NCI-H146 (cell line): ENCODE measurements at places on chromosomes 16 and 17.

- DNase-seq: peak; percentile 32
Observed at GRCh38 chr17:28326114-28326513, 7.1 kb downstream of the TMEM97 start.

DNA sequence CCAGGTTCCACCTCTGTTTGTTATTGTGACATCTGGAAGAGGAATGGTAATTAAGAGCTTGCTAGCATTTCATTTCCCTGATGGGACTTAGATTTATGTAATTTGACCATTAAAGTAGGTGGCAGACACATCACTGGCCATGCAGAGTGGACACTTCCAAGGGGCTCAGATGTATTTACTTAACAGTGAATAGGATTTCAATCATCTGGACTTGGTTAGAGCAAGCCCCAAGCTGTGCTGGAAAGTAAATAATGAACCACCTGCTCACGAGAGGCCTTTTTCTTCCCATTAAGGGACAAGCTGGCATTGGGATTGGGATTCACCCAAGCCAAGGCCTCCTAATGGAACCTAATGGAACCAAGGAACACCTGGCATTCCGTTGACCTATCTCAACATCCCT, 395.3 kb downstream of the HS3ST4 start:
- no peak for DNase-seq

DNA sequence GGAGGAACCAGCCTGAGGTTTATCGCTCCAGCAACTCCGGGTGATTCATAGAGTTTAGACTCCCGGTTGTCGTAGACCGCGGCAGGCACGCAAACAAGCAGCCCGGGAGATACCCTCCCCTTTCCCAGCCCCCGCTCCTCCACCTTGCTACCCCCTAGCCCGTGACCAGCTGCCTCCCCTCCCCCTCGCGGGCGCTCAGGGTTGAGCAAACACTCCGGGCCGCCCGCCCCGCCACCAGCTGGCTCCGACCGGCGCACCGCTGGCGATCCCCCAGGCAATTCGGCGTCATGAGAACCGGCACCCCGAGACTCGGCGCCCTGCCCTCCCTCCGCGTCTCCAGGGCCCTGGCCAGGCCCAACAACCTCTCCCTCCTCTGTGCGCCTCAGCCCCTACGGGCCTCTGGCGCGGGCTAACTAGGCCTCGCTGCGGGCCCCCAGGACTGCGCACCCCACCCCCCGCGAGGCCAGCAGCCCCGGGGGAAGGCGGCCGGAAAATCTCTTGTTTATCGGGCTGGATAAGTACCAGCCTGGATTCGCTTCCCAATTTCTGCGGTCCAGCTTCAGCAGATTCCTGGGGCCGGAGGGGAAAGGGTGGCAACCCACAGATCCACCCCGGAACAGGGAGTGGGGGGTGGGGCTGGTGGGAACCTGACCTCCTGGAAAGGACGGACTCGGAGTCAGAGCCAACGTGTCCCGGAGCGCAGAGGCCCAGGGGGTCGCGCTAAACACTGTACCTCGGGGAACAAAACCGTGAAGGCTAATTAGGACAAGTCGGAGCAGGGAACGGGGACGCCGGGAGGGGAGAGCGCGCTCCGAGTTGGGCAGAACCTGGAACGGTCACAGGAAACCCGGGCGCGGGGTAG, 951 bp upstream of the GPRC5C start:
- peak; percentile 49 for DNase-seq

DNA sequence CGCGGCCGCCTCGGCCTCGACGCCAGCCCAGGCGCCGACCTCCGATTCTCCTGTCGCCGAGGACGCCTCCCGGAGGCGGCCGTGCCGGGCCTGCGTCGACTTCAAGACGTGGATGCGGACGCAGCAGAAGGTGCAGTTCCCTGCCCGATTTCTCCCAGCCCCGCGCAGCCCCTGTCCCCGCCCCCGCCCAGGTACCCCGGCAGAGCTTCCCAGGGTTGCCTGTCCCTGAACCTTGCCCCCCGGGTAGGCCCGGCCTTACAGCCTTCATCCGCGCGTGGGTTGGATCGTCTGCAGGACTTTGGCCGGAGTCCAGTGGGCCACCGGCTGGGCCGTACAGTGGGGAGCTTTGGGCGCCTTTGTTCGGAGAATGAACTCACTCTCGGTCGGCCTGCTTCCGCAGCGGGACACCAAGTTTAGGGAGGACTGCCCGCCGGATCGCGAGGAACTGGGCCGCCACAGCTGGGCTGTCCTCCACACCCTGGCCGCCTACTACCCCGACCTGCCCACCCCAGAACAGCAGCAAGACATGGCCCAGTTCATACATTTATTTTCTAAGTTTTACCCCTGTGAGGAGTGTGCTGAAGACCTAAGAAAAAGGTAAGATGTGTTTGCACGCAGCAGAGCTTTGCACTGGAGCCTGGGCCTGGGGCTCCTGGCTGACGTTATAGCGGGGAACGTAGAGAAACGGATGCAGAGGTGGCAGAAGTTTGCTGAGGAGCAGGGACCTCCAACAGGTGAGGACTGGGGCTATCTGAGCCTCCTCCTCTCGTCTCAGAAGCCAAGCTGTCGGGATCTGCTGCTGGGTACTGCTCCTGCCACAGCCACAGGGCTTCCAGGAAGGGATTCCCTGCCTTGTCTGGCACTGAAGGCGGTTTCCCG, 593 bp downstream of the GFER start:
- peak; percentile 77 for DNase-seq

- no peak for DNase-seq
Observed at GRCh38 chr17:16325964-16326363, 27.3 kb downstream of the CENPV start.

DNA sequence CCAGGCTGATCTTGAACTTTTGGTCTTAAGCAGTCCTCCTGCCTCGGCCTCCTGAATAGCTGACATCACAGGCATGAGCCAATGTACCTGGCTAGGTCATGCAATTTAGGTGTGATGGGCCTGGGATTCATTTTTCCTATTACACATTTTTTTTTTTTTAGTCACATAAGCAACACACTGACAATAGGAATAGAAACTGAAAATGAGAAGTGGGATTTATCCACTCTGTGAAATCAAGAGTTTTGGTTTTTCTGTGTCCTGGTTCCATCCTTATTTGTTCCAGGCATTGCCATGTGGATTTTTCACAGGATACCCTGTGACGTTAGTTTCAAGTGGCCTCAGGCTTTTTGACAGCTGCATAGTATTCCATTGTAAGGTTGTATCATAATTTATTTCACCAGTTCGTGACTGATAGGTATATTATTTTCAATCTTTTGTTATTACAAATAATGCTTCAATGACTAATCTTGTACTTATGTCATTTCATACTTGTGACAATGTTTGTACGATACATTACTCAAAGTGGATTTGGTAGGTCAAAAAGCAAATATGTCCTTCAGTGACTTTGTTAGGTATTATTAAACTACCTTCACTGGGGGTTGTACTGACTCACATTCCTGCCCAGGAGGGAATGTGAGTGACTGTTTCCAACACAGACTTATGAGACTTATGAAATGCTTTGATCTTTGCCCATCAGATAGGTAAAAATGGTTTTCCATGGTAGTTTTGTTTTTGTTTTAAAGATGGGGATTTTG, 10.6 kb downstream of the ADCY7 start:
- DNase-seq: no peak

GRCh38 chr17:80822021-80822699, 169.5 kb upstream of the CHMP6 start:
- DNase-seq: no peak

DNA sequence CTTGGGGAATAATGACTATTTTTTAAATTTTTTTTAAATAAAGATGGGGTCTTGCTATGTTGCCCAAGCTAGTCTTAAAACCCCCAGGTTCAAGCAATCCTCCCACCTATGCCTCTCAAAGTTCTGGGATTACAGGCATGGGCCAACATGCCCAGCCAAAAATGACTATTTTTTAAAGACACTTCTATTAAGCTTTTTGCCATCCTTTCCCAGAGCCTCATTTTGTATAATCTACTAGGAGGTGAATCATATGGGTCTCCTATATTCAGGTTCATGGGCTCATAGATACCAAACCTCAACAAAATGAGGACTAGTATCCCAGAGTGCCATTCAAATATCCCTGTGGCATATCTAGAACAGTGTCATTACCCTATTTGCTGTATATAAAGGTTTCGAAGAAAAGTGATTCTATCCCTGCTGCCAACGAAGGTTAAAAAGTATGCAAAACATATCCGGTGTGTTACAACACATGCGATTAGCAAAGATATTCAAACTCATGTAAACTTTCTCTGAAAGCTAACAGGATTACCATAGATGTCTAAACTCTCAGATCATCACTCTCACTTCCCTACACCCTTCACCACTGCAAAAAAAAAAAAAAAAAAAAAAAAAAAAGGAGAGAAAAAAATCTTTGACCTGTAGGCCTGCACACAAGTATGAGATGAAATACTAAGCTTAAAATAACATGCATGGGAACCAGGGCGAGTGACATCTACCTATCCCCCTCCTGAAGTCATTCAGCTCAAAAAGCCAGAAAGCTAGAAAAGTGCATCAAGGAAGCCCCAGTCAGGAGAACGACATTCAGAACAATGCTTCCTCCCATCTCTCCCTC, 23.5 kb downstream of the XPO6 start:
- no peak for DNase-seq

DNA sequence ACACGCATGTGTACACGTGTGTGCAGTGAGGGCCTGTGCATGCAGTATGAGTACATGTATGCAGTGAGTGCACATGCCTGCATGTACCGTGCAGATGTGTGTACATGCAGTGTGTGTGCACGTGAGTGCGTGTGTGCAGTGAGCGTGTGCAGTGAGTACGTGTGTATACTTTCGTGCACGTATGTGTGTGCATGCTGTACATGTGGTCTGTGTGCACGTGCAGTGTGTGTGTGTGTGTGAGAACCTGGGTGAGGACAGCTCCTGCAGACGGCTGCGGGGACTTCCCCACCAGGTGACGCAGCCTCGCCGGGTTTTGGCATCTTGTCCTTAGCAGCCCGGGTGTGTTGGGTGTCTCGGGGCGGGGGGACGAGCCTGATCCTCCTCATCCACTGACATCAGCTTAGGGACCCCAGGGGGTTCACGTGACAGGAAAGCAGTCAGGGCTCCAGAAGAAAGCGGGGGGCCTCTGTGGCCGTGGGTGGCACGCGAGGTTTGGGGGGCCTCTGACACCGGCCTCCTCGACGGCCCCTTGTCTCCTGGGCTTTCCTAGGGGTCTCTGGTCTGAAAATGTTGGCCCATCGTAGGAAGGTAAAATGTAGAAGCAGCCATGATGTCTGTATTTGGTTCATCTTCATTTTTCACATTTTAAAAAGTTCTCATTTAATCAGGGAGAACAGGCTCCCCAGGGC, 119.6 kb upstream of the ZNF750 start:
- DNase-seq: no peak

GRCh38 chr16:8673611-8674412, 605 bp upstream of the ABAT start:
- peak; percentile 61 for DNase-seq

DNA sequence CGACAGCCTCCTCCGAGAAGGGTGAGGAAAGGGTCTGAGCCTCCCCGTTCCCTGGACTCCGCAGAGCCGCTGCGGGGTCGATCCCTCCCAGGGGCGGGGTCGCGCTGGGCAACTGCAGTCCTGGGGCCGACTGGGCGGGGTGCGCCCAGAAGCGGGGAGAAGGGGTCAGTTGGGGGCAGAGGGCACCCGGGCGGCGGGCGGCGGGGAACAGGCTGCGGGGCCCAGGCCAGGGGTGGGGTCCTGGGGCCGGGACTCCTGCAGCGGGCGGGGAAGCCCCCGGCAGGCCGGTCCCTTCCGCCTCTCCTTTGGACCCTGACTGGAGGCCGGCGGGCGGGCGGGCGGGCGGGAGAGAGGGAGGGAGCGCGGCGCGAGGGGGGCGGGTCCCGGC, 352 bp downstream of the GGNBP2 start:
- DNase-seq: no peak

DNA sequence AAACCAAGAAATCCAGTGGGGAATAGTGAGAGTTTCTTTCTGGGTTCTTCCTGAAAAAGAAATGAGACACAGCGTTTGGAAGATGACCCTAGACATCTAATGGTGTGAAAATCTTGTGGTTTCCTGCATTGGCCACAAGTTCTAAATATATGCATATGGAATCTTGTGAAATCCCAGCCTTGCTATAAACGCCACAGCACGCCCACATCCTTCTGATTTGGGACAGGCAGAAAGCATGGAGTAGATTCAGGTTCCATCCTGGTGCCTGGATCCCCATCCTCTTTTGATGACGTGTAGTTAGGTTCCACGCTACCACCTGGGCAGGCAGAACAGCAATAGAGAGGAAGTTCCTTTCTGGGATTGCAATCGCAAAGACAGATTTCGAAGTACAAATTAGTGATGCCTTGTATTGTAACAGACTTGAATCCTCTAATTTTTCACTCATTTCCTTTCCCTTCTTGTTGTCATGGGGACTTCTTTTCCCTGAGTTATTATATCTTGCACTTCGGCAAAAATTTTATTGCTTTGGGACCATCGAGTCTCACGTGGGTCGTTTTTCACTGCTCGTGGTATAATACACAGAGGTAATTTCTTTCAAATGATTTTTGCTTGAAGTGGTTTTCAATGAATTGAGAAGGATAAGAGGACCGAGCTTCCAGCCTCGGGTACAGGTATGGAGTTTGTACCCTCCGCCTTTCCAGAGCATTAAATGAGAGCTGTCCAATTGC, 37.6 kb downstream of the HS3ST4 start:
- DNase-seq: no peak

- DNase-seq: no peak
Observed at GRCh38 chr16:47320546-47321310, 140.1 kb downstream of the ITFG1 start.

DNA sequence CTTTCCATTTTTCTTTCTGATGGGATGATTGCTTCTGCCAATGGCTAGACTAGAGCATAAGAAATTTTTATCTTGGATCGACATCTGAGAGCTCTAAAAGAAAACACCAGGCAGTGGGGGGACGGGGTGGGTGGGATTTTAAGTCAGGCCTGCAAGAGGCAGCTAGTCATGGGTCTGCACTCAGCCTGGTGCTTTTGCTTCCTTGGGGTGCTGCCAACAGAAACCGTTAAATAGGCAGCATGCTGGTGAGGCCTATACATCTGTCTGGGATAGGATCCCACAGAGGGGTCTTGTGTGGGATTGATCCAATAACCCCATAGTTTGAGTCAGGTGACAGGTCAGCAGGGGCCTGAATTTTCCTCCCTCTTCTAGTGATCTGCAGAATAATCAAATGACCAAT, 26.9 kb downstream of the ZNRF1 start:
- DNase-seq: no peak

- DNase-seq: peak; percentile 95
Observed at GRCh38 chr17:32519228-32520103, 32.7 kb downstream of the CDK5R1 start.

GRCh38 chr16:311725-312124, 28.8 kb downstream of the PDIA2 start:
- DNase-seq: no peak

GRCh38 chr16:64469906-64470702, 651.8 kb downstream of the CDH11 start:
- no peak for DNase-seq

- DNase-seq: peak; percentile 92
Observed at GRCh38 chr17:63446753-63447470, 806 bp upstream of the CYB561 start.
